ENCODE measurements at places on chromosomes 2 and 18. TPM values are rescaled to one million over a fixed set of nuclear protein-coding genes. Genes with fewer than 3 reads are reported as not detected.

GRCh38 chr2:95061119-95061512 is 35.6 kb downstream of the MAL start:
- no peak for DNase-seq

GRCh38 chr2:156648522-156648921 is 212.3 kb downstream of the GPD2 start:
- no peak for DNase-seq

DNA sequence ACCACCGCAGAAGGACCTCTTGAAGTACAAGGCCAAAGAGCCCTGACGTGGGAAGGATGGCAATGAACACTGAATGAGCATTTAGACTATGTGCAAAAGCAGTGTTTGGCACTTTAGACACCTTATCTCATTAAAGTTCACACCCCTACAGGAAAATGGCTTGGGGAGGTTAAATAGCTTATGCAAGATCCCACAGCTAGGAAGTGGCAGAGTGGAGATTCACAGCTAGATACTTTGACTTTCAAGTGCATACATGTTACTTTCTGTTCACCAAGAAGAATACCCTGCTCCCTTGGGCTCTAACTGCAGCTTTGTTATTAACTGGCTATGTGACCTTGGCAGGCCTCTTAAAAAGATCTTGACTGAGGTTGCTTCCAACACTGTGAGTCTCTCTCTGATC is 58.2 kb downstream of the ICOS start:
- no peak for DNase-seq

- DNase-seq = no peak
These were observed 32.7 kb upstream of the CCDC68 start for GRCh38 chr18:54991981-54992380.

GRCh38 chr2:169716238-169716886 is 17.3 kb upstream of the KLHL23 start:
- DNase-seq = no peak

- no peak for DNase-seq
These were observed 89.9 kb downstream of the RHOB start for GRCh38 chr2:20536619-20537422.

DNA sequence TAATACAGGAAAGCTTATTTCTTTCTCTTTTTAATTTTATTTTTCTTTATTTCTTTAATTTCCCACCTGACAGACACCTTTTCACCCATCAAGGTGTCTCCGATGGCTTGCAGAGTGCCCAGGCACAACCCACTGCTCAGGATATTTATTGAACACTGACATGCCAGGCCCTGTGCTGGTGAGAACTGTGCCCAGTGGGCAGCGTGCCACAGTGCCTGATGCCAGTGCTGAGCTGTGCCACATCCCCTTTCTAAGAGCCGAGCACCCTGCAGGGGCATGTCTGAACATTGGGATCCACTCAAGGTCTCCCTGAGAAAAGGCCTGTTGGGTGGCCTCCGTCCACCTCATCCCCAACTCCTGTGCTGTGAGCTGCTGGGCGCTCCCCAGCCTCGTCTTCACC is 158.6 kb upstream of the RAB6C start:
- no peak for DNase-seq

- DNase-seq = peak; percentile 57
These were observed 344.6 kb upstream of the CHAC2 start for GRCh38 chr2:53422979-53423378.

DNA sequence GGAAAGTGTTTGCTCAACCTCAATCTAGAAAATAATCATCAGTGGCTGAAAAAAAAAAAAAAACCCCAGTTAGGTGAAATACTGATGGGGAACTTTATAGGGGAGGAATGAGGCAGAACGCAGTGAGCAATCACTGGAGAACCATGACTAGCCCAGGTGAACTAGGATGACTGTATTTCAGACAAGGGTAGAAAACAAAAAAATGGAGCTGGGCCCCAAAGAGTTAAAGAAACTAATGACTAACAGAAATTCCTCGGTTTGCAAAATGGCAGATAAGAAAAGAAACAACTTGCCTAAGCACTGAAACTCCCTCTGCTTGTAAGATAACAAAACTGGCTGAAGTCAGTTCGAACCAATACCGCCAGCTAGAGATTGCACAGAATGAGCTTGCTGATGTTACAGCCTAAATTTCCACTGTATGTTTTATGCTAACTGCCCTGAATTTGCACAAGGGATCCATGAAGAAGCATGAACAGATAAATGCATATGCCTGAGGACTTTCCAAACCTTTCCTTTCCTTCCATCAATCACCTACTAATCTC is 245.9 kb downstream of the METTL4 start:
- DNase-seq = no peak

GRCh38 chr2:3655871-3656761 is 1.9 kb upstream of the ALLC start:
- peak; percentile 43 for DNase-seq

DNA sequence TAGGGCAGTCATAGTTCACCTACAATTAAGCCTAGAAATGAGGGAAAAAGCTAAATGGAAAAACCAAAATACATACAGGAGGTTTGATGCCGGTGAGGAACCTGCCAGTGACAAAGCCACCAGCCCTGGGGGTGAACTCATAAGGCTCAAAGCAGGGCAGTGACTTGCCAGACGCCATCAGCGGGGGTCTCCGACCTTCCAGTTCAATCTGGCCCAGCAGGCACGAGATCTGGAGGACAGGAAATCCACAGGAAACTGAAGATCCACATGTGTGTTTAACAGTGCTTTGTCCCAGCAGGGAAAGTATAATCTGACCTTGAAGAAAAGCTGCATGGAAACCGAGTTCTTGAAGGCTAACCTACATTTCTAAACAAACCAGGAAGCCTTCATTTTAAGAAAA is 60.1 kb downstream of the POLR1A start:
- DNase-seq = no peak

- no peak for DNase-seq
These were observed 81.4 kb downstream of the ACAA2 start for GRCh38 chr18:49731860-49732311.

GRCh38 chr18:74996055-74996454 is 212.9 kb downstream of the PTGR3 start:
- DNase-seq = no peak

DNA sequence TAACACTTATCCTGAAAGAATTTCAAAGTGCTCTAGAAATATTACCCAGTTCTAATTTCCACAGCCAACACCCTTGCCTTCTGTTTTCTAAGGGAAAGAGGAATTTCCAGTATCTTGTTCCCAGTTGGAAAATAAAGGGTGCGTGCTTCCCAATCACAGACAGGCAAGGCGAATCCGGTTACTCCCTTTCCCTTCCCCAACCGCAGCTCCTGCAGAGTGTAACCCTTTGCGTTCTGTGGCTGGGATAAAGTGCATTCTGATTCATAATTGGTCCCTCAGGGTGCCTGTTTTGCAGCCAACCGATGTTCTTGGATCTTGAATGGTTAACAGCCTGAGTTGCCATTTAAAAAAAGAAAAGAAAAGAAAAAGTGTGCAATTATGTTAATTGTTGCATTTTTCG is 40.6 kb upstream of the PGAP1 start:
- DNase-seq = peak; percentile 80

DNA sequence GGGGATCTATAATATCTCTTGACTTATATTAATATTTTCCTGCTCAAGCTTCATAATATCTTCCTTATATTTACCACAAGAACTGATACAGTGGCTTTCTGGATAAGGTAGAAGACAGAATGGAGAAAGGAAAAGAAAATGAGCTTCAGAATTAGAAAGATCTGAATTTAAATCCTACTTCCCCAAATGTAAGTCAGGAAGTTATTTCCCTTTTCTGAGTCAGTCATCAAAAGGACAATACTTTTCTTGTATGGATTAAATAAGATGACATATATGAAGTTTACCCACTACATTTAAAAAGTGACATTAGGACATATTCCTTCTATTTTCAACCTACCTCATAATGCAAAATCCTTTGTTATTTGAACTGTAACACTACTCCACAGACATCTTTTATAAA is 19.0 kb downstream of the KRCC1 start:
- DNase-seq = no peak

GRCh38 chr18:77765468-77765867 is 515.8 kb downstream of the GALR1 start:
- DNase-seq = no peak

DNA sequence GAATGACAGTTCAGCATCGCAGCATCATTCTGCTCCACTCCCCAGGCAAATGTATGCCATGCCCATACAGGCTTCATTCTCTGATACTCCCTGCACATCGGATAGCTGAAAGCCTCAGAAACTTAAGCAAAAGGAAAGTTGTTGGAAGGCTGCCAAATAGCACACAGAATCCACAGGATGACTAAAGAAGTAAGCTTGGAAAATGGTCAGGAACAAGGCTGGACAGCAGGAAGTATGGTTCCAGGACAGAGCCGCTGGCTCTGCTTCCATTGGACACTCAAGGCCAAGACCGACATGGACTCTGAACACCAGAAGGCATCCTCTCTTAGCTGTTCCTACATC is 256.5 kb downstream of the CDH20 start:
- DNase-seq = peak; percentile 51

GRCh38 chr2:160741271-160741670 is 247.7 kb upstream of the RBMS1 start:
- no peak for DNase-seq

- no peak for DNase-seq
These were observed 123.5 kb upstream of the CAPN13 start for GRCh38 chr2:30930716-30931115.

DNA sequence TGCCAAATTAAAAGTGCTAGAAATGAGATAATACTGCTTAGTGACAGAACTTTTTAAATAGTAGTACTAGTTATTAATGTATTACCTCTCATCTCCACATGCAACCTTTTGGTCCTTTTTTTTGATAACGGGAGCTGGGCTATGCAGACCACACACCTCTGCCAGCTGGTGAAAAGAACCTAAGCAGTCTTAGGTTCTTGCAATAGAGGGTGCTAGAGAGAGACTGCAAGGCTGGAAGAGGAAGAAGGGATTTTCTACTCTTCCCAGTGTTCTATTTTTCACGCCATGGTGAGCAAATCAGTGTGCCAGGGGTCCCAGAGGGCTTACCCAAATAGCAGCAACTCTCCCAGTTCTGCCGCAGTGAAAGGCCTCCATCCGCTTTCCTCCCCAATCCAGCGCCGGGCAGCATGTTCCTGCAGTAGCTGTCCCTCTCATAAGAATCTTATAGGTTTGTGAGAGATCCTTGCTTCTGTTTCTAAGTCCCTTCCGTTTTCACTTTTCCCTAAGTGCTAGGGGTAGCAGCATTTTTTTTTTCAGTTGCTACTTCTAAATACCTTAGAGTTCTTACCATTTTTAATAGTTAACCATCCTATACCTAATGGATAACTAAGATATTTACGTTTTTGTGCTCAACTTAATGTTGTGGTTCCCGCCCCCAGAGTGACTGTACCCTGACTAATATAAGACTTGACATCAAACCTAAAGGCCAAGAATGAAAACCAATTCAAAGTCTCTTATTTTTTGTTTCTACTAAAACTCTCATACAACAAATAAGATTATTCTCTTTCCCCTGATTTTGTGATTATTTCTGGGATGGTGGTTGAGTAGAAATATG is 69.4 kb upstream of the UBE2E3 start:
- DNase-seq = peak; percentile 1

- DNase-seq = no peak
These were observed 312.1 kb upstream of the CHST9 start for GRCh38 chr18:27497246-27497645.

DNA sequence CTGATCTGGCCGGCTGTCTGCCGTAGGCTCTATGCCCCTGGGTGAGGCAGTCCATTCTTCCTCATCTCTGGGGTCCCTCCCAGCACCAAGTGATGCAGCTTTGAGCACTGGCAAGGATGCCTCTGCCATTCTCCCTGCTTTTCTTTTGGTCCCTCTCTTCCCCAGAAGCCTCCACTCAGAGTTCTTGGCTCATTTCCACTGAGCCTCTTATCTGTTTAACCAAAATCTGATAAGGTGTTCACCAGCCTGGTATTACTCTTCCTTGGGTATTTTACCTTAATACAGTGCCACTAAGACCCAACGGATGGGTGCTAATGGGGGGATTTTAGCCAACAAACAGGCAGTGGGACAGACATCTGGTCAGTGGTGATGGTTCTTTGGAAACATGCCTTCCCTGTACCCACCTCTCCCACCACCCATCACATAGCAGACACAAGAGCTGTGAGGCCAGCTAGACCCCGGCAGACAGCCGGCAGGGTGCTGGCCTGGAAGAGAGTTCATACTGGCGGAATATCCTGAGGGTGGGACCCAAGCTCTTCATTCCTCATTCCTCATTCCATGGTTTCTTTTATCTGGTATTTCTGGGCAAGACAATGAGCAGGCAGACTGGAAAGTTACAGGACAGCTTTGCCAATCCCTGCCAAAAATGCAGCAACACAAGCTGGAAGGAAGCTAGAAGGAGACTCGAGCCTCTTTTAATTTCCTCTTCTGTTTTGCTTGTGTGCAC is 34.6 kb downstream of the ZBTB7C start:
- no peak for DNase-seq

DNA sequence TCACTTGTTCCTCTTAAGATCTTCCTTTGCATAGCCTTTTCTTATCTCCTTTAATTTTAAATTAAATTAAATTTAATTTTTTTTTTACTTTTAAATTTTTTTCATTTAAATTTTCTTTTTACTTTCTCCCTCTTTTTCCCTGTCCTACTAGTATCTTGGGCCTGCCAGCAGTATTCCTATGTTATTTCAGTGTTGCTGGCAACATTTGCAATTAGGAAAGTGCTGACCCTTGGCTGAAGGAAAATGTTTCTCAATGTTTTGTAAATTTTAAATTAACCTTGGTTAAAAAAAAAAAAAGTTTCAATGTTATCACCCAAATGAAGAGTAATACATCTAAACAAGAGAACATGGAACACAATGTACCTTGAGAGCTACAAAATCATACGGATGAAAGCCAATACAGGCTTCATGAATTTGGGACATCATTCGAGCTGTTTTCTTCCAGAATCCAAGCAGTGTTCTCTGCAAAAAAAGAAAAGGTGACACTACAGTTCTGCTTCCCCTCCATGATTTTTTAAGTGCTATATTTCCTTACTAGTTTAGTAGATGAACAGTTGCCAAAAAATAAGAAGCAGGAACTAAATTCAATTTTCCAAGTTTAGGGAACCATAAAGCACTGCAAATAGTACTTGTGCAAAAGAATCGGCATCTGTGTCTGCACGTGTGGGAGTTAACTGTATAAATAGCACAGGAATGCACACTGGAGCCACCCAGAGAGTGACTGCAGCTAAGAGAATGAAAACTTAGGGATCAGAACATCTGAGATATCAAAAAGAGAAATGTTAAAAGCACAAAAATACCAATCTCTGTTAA is 55.8 kb downstream of the ICA1L start:
- DNase-seq = no peak

The QPCT gene
- total RNA-seq = 25.7 TPM

The NCKAP5 gene
- total RNA-seq = 1.8 TPM

The PAX8 gene
- 2.9 TPM for total RNA-seq

The TUBA3E gene
- total RNA-seq = not detected

The STPG4 gene
- total RNA-seq = 0.72 TPM

The DPP4 gene
- 256 TPM for total RNA-seq

The TWIST2 gene
- 9.4 TPM for total RNA-seq

The SERPINB3 gene
- not detected for total RNA-seq

The ARL6IP6 gene
- 20.6 TPM for total RNA-seq

The IMPACT gene
- 34.7 TPM for total RNA-seq

The IFIH1 gene
- total RNA-seq = 9.1 TPM

Data from osteoblast (primary cell).